Urinary bladder (tissue), 4 donors: ENCODE measurements at places on chromosomes 2 and 18.

- DNase-seq: no peak
These were observed 143.6 kb upstream of the HAAO start for GRCh38 chr2:42935692-42936671.

- DNase-seq: peak; percentile 93
These were observed at the start of gene VSNL1 for GRCh38 chr2:17540093-17540812. VSNL1 (plus strand) TSS chr2:17540696; CDS start chr2:17592075, 51,379 bp downstream.

DNA sequence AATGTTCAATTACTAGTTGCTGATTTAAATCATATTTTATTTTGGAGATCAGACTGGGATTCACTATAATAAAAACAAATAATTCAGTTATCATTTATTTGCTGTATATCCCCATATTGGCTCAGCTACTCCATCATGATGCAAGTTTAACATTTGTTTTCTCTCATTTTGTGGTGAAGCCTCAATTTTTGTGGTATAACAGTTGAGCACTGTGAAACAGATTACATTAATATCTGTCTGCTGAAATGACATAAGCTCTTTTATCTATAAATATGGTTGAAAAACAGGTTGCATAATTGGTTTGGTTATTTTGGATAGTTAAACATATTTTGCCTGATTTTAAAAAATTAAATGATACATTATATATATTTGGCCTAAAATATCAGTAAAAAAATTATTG is 67.7 kb downstream of the DPP4 start:
- DNase-seq: no peak

DNA sequence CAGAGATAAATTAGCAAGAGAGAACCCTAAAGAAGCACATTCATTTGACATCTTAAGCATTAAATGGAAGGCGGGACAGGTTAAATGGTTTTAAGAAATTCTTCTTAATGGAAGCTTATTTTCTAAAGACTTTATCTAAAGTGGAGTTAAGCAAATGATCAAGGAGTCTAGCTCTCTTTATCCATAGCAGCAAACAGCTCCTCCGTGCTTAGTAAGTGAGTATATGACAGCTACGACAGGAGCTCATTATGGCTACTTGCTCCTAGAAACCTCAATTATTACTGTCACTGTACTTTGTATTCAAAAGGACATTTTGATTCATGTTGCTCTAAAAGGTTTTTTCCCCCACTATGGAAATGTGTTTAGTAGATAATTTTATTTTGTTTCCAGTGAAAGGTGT is 444.9 kb downstream of the TMX3 start:
- DNase-seq: no peak

- DNase-seq: no peak
These were observed 264.1 kb downstream of the CDH20 start for GRCh38 chr18:61597316-61597715.

DNA sequence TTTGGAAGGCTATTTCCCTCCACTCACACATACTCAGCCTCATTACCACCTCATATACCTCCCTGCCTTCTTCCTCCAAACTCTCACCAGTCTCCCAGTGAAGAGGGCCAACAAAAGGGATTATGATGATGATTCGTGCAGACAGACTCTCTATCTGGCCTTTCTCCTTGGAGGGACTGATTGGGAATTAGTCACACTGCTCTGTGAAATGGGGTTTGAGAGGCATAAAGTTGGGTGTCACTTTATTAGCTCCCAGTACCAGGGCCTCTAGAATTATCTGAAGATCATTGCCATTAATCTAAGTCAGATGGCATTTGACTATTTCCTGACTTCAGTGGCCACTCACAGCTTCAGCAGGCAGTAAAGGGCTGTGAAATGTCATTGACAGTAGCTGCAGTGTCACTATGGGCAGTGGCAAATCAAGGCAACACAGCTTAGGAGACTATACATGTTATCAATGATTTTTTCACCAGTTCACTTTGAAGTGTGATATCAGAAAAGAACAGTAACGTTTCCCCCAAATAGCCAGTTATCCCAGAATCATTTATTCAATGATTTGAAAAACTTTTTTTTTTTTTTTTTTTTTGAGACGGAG is 17.4 kb downstream of the CNRIP1 start:
- no peak for DNase-seq

- no peak for DNase-seq
These were observed 67.0 kb downstream of the CDH2 start for GRCh38 chr18:28109781-28110560.
